ENCODE measurements at places on chromosomes 7 and 10.

DNA sequence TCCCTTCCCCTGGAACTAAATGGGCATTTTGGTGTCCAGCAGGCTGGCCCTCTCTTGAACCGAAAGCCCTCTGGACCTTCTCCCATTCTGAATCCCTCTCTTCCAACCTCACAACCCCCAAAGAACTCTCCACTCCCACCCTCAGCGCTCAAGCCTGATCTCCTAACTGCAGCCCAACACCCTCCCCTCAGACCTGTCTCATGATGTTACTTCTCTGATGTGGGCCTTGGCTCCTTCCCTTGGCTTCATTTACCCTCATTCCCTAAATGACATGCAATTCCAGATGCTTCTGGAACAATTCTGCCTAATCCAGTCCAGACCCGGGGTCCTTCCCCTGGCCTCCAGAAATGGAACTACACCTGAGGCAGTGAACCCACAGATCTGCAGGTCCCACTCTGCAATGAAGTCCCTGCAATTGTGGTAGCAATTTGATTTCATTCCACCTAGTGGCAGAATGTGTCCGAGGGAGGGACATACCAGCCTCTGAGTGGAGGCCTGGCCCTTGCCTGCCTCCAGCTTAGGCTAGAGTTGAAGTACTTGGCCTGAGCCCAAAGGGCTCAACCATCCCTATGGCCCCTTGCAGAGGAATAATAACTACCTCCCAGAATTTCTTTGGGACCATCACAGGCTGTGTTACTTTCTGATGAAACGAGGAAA is 4.1 kb upstream of the CEP41 start:
- DNase-seq: no peak

GRCh38 chr7:36115448-36116321 is 37.4 kb upstream of the EEPD1 start:
- DNase-seq: peak; percentile 98

DNA sequence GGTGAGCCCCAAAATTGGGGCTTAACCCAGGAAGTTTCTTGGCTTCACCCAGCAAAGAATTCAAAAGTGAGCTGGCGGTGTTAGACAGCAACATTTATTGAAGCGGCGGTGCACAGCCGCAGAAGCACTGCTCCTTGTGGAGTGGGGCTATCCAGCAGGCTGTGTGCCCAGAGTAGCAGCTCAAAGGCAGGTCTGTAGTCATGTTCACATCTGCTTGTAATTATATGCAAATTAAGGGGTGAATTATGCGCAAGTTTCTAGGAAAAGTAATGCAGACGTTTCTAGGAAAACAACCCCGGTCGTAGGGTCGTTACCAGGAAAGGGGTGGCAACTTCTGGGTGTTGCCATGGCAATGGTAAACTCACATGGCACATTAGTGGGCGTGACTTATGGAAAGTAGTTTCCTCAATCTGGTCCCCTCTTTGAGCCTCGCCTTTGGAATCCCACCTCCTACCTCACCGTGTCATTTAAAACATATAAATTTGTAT is 13.7 kb upstream of the KBTBD2 start:
- DNase-seq: peak; percentile 59

- DNase-seq: no peak
Measured at GRCh38 chr10:132149917-132150316, 36.8 kb upstream of the DPYSL4 start.

- DNase-seq: no peak
Measured at GRCh38 chr7:155282671-155283070, 15.0 kb upstream of the INSIG1 start.

DNA sequence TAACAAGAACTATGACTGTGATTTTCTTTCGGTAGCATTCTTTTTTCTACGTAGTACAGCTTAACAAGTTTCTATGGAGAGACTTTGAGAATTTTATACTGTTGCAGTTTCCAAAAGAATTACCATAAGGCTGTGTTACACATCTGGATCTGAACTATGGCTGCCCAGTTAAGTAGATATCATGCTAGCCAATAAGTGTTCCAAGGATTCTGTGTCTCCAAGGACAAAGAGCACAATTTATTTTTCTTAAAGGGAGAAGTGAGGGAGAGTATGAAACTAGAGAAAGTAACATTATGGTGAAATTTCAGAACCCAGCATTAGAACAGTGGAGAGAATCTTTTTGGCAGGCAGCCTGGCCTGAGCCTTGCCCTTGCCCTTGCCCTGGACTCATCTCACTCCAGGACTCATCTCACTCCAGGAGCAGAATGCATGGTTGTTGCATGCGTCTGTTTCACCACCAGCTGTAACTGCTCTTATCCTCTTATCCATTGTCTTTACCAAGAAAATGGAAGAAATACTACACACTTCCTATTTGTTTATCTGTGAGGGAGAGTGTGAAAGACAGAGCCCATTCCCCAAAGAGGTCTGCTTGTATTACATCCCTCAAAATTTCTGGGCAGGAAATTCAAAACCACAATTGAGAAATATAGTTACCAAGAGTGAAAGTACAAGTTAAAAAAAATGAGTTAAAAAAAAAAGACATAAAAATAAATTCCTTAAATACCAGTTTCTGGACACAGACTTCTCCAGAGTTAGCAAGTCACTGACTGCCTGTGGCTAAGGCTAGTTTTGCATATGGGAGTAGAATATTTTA is 1067.5 kb downstream of the NRG3 start:
- DNase-seq: no peak

DNA sequence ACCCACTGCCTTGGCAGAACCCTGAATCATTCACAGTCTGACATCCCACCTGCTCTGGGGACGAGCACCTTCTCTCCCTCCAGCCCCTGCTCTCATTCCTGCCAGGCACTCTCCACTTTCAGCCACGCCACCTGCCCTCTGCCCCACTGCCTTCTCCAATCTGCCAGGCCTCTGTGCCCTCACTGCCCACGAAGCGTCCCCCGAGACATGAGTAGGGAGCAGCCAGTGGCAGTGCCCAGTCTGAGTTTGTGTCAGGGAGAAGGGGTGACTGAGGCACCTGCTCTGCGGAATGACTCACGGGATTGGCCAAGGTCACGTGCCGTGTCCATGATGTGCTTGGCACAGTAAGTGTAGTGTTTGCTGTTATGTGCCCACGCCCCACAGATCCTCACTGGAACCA is 215.2 kb upstream of the PPP2R2D start:
- DNase-seq: no peak

DNA sequence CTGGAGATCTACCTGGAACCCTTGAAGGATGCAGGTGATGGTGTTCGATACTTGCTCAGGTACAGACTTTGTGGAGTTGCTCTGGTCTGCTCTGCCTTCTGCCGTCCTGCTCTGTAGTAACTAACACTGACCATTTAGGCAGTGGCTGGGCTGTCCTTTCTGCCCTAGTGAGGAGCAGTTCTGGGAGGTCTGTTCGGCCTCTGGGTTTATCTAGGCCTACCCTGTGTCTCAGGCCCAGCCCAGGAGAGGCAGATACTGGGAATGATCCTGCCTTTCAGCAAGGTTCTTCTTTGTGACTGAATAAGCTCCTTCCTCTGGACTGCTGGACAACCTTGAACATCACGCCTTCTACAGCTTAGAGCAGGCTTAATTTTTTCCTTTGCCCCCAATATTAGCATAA is 1.7 kb downstream of the ZFYVE27 start:
- no peak for DNase-seq

DNA sequence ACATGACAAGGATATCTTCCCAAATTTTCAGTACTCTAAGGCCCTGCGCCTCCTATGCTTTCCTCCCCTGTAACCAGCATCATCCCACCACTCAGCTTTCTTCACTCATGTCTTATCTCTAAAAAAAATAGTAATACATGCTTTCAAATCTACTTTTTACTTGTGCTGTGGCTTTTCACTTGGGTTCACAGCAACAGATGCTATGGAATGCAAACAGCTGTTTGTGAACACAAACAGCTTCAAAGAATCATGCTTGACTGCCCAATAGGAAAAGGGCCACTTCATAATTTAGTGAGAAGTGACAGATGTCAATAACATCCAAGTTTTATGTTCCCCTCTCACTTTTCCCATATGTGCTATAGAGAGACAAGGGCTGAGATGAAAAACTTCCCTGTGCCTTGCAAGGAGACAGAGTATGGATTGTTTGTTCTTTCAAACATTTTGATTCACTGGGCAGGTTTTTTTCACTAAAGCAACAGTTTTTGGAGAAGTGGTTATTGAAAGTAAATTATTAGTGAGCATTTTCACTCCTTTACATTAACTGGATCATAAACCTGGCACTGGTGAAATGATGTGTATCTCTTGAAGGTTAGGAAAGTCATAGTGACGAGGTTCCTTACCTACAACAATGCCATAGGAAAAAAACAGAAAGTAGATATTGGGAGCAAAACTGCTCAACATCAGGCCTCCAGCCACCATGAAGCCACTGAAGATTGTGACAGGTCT is 37.3 kb downstream of the SLC16A9 start:
- no peak for DNase-seq

- no peak for DNase-seq
Measured at GRCh38 chr7:159159731-159160130, 15.1 kb upstream of the VIPR2 start.

DNA sequence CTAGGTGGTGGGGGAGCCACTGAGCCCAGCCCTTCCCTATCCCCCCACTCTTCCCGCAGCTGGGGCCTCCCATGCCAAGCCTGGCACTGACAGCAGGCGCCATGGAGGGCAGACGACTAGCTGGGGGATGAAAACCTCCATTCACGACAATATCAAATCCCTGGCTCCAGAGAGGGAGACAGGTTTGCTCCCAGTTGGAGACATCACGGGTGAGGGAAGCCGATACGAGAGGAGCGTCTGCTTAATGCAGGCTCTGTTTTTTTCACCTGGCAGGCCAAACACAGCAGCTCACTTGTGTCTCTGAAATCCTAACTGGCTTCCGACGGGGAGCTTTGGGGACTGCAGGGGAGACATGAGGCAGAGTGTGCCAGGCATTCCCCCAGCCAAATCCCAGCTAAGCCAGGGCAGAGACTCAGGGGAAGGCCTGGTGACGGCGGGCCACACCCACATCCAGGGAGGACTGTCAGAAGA is 307.4 kb upstream of the ZMIZ1 start:
- no peak for DNase-seq

DNA sequence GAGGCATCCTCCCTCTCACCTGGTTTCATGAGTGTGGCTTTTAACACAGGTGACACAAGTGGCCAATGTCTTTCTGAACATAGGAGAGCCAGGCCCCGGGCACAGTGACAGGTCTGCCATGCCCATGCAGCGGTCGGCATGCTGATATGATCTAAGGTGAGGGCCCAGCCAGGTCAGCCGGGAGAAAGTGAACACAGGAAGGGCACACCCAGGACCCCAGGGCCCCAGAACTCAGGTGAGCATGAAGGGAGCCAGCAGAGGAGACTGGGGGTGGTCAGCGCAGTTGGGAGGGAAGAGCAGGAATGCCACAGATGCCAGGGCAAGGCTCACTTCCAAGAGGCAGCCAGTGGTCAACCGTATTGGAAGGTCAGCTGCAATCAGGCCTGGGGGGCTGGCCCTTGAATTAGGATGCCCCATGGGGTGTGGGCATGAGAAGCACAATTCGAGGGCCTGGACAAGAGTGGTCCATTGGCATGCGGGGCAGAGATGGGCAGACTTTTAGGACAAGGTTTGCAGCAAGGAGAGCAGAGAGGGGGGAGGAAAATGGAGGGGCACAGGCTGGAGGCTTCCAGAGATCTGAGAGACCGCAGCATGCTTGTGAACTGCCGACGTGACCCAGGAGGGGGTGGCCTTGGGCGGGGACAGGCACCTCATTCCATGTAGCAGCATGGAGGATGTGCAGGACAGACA is 3.9 kb upstream of the INPP5A start:
- DNase-seq: no peak

DNA sequence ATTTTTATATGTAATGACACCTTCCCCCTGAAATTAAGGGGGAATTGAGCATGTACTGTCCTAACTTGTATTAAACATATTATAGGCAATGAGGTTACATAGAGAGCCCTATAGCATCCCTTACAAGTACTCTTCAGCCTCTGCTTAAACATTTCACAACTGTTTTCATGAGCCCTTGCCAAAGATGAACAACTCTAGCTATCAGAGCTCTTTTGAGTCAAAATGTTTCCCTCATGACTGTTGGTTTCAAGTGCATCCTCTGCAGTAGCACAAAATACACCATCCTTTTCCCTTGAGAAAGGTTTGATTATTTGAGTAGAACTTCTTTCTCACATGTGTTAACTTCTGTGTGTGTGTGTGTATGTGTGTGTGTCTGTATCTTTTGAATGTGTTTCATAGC is 1157.6 kb upstream of the CELF2 start:
- no peak for DNase-seq

- DNase-seq: no peak
Measured at GRCh38 chr10:932589-932988, 1.1 kb upstream of the LARP4B start.

DNA sequence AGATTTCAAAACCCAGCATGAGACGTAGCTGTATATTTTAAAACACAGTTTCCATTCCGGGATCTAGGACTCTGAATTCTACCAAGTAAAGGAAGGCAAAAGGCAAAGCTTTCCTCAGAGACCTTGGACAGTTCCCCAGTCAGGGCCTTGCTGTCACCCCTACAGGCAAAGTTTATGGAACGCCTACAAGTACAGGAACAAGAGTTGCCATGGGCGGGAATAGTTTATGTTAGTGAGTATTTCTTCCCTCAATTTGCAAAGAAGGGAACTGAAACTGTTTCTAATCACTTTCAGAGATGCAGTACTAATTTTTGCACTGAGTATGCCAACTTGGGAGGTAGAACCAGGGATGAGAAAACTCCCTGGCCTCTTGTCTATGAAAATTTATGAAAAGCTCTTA is 68.2 kb upstream of the LRGUK start:
- DNase-seq: no peak

DNA sequence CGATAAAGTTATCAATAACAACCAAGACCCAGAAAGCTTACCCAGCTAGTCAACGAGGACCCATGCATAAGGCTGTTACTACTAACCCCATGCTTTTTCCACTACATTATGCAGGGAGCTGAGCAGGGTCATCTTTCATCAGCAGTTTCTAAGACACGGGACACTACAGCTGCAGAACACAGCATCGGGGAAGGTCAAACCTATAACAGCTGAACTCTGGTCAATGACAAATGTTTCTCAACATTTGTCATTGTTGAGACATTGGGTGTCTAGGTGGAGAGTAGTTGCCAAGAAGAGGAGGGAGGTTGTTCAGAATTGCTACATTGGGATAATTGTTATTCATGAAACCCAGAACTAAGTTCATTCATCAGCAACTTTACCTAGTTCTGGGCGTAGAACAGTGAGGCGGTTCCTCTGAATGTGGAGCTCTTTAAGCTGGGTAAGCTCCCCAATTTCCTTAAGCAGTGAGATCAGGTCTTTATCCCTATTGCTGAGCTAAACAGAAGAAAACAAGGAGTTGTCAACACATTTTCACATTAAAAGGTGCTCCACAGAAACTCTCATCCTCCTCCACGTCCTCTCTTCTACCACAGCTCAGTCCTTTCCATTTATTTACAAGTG is 105.6 kb downstream of the ZNF22 start:
- DNase-seq: no peak

DNA sequence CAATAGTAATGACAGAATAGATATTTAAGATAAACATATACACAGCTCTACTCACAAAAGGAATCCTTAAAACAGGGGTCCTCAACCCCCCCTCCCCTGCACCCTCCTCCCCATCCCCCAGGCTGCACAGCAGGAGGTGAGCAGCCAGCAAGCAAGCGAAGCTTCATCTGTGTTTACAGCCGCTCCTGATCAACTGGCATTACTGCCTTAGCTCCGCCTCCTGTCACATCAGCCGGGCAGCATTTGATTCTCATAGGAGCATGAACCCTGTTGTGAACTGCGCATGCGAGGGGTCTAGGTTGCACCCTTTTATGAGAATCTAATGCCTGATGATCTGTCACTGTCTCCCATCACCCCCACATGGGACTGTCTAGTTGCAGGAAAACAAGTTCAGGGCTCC is 65.5 kb downstream of the SMURF1 start:
- DNase-seq: no peak

All from brain microvascular endothelial cell (primary cell).